LoVo (cell line): ENCODE measurements at places on chromosomes 1 and 21.

DNA sequence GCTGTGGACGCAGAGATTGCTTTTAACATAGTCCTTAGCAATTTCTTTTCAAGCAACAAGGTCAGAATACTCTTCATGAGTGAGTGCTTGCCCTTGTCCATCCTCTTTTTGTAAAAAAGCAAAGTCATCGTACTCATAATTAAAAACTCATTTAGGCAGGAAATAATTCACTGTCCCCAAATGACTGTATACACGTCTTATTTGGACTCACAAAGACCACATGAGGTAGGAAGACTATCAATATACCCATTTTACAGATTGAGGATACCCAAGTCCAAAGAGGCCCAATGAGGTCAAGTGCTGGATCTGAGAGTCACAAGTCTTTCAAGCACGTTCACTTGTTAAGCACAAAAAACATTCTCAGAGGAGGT is 13.2 kb downstream of the ITPKB start:
- no peak for DNase-seq

GRCh38 chr21:26769613-26770188 is 75.5 kb downstream of the ADAMTS1 start:
- no peak for DNase-seq

GRCh38 chr1:190595438-190595837 is 117.8 kb upstream of the BRINP3 start:
- no peak for DNase-seq

DNA sequence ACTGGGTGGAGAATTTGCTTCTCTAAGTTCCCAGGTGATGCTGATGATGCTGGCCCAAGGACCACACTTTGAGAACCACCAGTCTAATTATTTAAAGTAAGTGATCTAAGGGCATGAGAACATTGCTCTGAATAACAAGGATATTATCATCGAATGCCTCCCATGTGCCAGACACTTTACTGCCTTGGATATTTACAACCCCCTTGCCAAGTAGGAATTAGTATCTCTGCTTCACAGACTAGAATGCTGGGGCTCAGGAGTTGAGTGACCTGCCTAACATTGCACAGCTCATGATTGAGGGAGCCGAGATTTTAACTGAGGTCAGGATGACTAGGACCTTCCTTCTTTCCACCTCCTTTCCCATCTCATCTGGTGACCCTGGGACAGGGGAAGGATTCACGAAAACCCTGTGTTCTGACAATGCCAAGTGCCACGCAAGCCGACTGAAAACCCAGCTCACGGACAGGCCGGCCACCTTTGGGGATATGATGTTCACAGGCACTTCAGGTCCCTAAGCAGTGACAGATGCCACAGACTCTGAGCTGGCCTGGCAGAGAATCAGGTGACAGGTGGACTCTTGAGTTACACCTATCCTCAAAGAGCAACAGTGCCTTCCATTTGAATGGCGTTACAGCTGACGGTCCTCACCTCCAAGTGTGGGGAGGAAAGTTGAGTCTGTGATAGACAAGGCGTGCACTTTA is 230.7 kb downstream of the TOMM20 start:
- no peak for DNase-seq

DNA sequence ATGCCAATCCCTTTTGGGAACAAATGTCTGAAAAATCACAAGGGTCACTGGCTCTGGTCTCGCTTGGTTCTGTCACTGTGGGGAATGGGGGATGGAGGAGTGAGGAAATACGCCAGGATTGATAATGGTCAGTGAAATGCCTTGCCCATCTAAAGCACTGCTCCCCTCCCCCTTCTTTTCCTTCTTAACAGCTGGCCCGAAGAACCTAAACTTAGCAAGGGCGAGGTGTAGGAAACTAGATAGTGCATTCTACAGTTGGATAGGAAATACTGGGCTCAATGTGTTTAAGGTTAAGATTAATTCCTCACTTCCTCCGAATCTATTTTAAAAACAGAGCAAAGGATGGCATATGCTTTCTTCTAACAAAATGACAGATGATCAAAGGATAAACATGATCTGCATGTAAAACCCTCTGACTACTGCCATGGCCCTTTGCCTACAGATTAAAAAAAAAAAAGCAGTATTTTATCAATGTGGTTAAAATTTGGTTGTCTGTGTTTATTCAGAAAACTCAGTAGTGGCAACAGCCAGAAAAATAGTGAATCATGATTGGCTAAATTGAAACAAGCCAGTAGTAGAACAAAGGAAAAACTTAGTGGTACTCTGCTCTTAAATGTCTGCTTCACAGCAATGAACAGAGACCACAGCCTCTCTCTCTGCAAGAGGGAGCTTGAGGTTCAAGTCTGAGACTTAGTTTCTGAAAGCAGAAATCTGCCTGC is 86.1 kb upstream of the VAV3 start:
- no peak for DNase-seq

- peak; percentile 89 for DNase-seq
Observed at GRCh38 chr1:233520261-233521191, 93.4 kb upstream of the KCNK1 start.

DNA sequence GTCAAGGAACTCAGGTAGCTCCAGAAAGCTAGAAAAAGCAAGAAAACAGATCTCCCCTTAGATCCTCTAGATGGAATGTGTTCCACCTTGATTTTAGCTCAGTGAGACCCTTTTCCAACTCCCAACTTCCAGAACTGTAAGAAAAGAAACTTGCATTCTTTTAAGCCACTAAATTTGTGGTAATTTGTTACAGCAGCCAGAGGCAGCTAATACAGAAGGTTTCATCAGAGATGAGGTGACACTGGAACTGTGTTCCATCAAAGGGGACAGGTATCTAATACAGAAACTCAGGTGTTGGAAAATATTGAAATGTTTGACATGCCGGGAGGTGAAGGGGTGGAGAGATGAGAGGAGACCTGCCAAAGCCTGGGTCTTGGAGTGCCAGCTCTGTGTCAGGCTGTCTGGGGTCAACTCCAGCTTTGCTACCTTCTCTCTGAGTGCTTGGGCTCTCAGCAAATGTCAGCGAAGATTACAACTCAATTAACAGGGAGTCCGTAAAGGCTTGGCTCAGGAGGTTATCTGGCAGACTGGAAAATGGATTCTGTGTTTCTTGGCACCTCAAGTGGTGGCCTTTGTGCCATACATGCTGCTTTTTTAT is 71.3 kb downstream of the PLPP3 start:
- no peak for DNase-seq

DNA sequence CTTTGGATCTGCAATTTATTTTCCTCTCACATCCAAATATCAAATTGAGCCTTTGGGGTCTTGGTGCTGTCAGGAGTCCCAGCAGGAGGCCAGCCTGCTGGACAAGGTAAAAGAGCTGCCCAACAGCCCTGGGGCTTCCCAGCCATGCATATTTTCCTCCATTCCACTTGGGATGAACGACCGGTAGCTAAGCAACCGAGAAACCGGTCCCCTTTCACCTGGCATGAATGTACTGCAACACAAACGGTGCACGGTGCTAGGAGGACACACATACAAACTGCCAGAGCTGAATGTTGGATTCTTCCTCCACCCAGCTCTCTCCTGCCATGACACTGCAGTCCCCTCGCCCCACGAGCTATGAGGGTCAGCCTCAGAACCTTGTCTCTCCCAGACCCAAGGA is 42.7 kb downstream of the BCAR3 start:
- DNase-seq, result no peak

GRCh38 chr1:230760360-230760827 is 13.2 kb downstream of the CAPN9 start:
- no peak for DNase-seq

DNA sequence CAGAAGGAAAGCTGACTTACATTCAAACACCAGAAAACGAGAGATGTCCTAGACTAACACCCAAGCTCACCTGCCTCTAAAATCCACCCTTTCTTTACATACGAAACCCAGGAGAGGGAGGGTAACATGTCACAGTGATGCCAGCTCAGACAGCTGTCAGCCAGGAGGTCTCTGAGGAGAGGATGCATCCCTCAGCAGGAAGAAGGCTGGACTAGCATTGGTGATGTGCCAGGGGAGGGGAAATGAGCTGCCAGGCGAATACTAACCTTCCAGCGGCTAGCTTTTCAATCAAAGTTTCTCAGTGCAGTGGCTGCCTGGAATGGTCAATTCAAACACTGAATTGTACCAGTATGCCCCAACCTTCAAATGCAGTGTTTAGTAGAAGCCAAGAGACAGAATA is 3.6 kb upstream of the UBE2G2 start:
- DNase-seq, result no peak

GRCh38 chr1:40241362-40241761 is 6.4 kb upstream of the TMCO2 start:
- no peak for DNase-seq

GRCh38 chr1:165288350-165289120 is 68.0 kb downstream of the LMX1A start:
- no peak for DNase-seq

GRCh38 chr1:112935461-112936111 is 20.4 kb downstream of the SLC16A1 start:
- DNase-seq, result peak; percentile 34

- DNase-seq, result no peak
Observed at GRCh38 chr1:23719162-23719820, 24.0 kb upstream of the ELOA start.

GRCh38 chr1:29669912-29670311 is 433.6 kb downstream of the PTPRU start:
- DNase-seq, result no peak

DNA sequence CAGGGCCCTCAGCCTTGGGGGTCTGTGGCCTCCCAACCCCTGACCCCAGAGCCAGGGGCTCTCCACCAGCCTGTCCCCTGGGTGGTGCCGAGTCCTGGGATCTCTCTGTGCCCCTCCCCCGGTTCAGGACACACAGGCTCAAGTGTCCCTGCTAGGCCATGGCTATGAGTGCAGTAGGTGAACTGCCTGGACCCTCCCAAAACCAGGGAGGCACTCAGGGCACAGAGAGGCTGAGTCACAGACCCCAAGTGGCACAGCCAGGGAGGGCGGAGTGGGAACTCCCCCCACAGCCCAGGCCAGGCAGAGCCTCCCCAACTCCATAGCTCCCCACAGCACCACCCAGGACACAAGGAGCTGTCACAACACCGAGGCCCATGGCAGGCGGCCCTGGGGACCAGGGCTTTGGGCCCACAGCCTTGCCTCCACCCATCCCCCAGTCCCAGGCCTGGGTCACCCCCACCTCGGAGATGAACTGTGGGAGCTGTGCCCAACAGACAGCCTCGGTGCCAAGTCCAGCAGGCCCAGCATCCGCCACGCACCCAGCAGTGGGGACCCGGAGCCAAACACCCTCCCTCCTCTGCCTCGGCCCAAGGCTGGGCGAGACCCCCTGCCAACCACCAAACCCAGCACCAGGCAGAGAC is 3.2 kb downstream of the DVL1 start:
- DNase-seq, result no peak

- no peak for DNase-seq
Observed at GRCh38 chr1:29324771-29325351, 88.5 kb downstream of the PTPRU start.

DNA sequence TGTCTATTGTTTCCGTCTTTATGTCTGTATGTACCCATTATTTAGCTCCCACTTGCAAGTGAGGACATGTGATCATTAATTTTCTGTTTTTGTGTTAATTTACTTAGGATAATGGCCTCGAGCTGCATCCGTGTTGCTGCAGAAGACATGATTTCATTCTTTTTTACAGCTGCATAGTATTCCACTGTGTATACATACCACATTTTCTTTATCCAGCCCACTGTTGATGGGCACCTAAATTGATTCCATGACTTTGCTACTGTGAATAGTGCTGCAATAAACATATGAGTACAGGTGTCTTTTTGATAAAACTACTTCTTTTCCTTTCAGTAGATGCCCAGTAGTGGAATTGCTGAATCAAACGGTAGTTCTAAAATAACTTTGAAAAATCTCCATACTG is 12.7 kb upstream of the SLAMF1 start:
- DNase-seq, result no peak

DNA sequence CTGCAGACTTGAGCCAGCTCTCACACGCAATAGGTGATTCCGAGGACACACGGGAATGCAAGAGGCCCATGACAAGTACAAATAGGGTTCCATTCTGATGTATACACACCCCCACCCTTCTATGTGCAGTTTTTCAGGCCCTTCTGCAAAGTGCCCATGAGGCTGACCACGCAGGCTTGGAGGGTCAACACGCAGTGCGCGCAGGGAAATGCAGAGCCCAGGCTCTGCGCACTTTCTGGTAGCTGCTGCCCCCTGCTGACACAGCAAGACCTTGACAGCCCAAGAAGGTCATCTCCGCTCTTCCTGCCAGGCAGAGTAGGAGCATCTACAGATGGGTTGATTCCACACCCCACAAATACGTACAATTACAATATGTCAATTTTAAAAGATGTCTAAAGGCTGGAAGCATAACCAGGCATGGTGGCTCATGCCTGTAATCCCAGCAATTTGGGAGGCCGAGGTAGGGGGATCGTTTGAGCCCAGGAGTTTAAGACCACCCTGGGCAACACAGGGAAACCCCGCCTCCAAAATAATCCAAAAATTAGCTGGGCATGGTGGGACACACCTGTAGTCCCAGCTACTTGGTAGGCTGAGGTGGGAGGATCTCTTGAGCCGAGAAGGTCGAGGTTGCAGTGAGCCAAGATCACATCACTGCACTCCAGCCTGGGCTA is 18.5 kb downstream of the SH3BP5L start:
- DNase-seq, result peak; percentile 46

- no peak for DNase-seq
Observed at GRCh38 chr1:205270764-205271163, 43.0 kb downstream of the TMCC2 start.

DNA sequence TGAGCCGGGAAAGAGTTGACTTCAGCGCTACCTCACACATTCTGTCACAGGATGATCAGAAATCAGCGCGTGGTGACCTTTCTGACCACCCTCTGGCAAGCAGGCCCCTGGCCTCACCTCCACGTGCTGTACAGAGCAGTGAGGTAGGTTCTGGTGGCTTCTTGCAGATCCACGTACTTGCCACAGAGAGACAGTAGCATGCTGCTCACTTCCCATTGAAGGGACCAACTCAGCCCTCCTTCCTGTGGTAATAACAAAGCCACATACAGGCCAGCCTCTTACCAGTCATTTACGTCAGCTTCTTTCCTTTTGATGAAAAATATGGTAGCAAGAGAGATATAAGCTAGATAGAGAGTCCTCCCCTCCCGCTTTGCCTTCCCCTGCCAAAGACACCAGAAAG is 200.7 kb downstream of the CHRM3 start:
- no peak for DNase-seq

DNA sequence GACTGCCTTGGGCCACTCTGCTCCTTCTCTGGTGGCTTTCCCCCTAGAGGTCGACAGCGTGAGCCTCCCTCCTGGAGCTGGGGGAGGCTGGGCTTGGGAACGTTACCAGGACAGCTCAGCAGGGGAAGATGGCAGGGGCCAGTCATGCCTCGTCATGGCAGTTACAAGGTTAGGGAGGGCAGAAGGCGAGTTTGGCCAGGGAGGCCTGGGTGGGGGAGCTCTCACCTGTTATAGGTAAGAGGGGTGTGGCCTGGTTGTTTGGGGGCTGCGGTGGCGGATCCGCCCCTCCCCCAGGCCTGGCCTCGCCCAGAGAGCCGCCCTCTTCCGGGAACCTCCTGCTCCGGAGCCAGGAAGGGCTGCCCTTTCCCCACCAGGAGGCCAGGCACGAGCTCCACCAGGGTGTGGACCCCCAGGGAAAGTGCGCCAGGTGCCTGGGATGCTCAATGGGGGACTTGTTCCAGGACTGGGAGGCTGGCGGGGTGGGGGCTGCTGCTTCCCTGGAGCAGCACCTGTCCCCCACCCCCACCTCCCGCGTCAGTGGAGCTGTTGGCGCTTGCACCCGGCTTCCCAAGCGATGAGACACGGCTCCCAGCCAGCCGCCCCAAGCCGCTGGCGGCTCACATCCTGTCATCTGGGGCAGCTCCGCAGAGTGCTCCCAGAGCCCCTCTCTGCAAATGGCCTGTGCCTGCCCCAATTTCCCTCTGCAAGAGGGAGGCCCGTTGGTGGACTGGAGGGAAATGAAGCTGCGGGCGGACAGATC is 23.6 kb upstream of the PKP1 start:
- no peak for DNase-seq

- no peak for DNase-seq
Observed at GRCh38 chr1:68478662-68479061, 18.2 kb downstream of the DEPDC1 start.
